Activated T-cell treated with anti-CD3 and anti-CD28 coated beads, Interleukin-2, amount 50 U/mL, for 1 hour (primary cell): ENCODE measurements at places on chromosomes 7 and 10.

- DNase-seq: peak; percentile 51
Observed at GRCh38 chr10:124611738-124612137, 132.4 kb downstream of the FAM53B start.

- DNase-seq: no peak
Observed at GRCh38 chr10:30134171-30134945, 75.0 kb upstream of the JCAD start.

DNA sequence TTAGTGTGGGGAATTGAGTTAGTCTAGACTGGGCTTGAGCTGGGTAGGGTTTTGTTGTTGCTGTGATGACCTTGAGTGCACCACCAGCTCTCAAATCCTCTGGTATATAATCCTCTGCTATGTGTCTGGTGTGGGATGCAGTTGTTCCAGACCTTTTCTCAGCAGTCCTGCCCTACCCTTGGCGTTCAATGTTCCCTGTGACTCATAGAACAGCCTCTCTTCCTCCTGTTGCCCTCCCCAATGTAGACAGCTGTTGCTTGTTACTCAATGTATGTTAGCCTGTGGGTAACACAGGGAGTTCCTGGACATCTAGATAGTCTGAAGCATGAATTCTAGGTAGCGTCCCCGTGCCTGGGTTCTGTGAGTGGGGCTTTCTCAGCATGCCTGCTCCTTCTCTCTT lies 19.8 kb downstream of the ACBD7 start:
- DNase-seq: no peak

- DNase-seq: no peak
Observed at GRCh38 chr7:45239486-45239885, 81.9 kb downstream of the RAMP3 start.

DNA sequence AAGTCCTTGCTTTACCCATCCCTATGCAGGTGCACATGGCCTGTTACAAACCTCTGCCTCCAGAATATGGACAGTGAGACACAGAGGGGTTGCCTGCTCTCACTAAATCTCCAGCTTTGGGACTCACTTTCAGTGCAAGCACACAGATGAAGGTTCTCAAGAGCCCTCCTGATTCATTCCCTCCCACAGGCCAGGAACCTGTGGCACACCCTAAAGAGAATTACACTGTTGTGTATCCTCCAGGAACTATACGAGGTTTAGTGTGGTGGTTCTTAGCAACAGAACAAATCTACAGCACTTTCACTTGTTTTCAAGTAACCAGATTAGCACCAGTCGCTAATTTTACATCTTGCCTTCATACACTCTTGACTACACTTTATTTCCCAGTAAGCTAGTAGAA lies 192.3 kb downstream of the PLXNA4 start:
- DNase-seq: no peak

DNA sequence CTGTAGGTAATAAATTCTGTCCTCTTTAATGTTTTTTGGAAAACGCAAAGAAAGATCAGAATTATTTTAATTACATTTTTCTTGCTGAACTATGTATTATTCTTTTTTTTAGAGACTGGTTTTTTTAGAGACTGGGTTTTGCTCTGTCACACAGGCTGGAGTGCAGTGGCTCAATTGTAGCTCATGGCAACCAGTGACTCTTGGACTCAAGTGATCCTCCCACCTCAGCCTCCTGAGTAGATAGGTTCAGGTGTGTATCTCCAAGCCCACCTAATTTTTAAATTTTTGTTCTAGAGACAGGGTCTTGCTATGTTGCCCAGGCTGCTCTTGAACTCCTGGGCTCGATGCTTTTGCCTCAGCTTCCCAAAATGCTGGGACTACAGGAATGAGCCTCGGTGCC lies 5.3 kb upstream of the DENND10 start:
- DNase-seq: no peak

- DNase-seq: no peak
Observed at GRCh38 chr7:91212582-91212981, 51.7 kb upstream of the FZD1 start.

GRCh38 chr10:103374263-103374662 lies 6.5 kb downstream of the TAF5 start:
- no peak for DNase-seq

DNA sequence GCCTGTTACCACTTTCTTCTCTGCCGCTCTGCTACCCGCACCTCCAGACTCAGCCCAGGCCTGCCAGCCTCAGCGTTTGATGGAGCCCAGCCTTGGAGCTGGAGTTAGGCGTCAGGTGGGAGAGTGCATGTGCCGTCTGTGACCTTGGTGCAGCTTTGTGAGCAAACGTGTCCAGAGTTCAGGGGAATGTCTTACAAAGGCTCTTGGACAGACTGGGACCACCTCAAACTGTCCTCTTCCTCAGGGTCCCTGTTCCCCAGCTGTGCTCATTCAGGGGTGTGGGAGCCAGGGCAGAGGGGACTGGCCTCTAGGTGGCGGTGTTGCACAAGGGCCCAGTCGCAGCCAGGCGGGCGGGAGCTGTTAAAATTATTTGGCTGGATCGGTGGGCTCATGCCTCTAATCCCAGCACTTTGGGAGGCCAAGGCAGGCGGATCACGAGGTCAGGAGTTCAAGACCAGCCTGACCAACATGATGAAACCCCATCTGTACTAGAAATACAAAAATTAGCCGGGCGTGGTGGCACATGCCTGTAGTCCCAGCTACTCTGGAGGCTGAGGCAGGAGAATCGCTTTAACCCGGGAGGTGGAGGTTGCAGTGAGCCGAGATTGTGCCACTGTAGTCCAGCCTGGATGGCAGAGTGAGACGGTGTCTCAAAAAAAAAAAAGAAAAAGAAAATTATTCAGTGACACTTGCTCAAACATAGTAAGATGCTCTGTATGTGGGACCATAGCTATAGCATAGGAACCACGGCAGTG lies 89.2 kb downstream of the ADCY1 start:
- DNase-seq: no peak

DNA sequence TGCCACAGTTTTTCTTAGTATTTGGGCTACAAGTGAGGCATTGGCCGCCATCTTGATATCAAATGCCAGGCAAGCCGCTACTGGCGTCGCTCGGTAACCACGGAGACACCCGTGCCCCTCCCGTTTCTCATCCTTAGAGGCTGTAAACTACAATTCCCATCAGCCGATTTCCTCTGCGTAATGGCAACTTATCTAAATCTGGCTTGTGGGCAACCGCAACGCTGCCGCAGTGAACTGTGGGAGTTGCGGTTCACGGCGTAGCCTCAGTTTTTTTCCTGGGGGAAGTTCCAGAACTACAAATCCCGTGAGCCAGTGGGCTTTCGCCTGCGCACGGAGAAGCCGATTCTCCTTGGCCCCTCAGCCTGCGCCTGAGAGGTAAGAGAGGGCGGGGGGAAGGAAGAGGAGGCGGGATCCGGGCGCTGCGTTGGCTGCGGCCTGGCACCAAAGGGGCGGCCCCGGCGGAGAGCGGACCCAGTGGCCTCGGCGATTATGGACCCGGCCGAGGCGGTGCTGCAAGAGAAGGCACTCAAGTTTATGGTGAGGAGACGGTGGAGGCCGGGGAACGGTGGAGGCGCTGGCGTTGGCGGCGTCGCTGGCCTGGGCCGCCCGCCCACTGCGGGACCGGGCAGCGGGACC lies at the start of gene BTRC:
Gene BTRC, plus strand, starts transcription at position 474 of the 636 bp plus-strand sequence. Its CDS starts 16 bp downstream, at position 490.
- peak; percentile 91 for DNase-seq

DNA sequence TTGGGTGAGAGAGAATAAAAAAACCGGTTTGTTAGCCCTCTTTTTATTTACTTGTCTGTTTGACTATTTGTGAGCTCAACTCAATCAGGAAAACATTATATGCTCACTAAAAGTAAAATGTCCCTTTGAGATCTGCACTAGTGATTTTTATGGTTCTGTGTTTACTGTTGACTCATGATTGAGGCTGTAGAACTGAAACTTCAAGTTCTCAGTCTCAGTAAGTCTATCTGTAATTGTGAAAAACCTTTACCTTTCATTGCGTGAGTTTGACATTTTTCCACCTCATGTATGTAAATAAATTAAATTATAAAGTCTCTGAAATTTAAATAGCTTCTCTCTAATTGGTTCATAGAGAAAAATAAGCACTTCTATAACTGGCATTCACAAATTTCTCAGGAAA lies 17.0 kb upstream of the CASD1 start:
- no peak for DNase-seq

- DNase-seq: no peak
Observed at GRCh38 chr7:123352973-123353372, 153.2 kb upstream of the SLC13A1 start.

GRCh38 chr10:26215935-26216584 lies 514 bp upstream of the GAD2 start:
- DNase-seq: no peak

- DNase-seq: no peak
Observed at GRCh38 chr7:101832205-101832631, 14.8 kb downstream of the CUX1 start.

GRCh38 chr10:6328699-6329423 lies 126.1 kb downstream of the PFKFB3 start:
- no peak for DNase-seq

DNA sequence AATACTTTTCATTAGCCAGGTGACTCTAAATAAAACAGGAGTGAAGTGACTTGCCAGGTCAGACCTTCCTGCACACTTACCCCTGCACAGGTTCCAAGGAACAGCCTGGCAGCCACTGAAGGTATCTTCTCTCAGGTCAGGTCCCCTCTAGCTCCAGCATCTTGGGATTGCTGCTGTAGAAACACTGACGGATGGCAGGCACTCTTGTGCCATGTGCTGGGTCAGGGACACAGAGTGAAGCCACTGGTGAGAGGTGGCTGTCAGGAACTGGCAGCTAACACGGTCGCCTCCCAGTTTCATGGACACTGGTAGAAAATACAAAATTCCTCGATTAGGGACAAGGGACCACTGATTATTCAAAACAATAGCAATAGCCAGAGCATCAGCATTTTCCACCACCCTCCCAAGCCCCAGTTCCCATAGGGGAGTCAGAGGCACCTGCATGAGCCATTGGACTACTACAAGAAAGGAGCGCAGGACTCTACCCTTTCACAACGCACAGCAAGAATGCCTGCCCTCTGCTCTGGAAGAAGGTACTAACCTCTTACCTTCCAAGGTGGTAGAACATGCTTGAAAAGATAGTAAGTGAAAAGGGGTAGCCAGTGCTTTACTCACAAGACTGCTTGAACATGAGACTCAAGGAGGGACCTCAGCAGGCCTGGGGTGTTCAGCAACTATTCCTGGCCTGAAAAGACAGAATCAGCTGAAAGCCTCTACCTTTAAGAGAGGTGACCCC lies 5.1 kb upstream of the MYO1G start:
- no peak for DNase-seq

DNA sequence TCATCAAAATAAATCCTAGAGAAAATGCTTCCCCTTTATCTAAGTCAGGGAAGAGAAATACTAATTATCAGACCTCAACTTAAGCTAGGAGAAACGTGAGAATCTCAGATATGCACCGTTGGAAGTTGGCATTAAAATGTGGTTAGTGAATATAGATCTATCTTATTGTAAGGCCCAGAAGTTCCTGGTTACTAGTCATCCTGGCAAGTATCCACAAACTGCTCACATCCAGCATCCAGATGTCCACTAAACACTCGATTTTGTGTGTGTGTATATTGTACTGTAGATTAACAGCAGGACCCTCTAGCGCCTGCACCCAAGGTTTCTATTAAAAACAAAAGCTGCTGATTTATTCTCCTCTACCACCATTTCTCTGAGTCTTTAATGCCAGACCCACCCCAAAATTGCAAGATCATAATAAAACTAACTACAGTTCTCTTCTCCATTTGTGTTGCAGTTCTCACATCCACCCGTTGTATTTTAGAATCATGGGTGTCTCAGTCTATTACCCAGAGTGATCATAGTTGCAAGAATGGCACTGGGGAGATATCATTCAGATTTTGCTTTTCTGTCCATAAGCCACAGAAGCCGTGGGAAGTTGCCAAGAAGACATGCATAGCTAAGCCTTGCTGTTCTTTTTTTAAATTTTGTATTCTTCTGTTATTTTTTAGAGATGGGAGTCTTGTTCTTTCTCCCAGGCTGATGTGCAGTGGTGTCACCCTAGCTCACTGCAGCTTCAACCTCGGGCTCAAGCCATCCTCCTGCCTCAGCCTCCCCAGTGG lies 165.4 kb downstream of the KIAA1217 start:
- DNase-seq: no peak

DNA sequence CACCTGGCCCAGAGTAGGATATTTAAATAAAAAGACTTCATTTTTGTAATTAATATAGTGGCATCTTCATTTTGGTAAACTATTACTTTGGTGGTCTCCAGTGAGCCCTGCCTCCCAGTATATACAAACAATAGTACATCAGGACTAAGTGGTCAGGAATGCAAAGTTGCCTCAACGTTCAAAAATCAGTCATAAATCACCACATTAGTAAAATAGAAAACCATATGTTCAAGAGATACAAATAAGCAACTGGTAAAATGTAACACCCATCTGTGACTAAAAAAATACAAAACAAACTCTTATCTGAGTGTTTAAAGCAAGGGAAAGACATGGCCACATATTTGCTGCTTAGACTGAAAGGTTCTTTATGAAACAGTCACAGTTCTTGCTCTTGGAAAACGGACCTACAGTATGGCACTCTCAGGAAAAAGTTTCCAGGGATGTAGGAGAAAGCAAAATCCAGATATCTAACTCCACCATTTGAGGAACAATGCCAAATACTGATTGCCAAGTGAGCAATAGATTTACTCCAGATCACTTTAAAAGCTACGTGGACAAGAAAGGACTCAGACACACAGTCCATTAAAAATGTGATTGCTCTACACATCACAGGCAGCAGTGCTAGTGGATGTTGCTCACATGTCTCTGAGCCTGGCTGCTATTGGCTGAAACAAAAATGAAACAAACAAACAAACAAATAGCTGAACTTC lies 15.1 kb upstream of the RHOBTB1 start:
- DNase-seq: no peak

GRCh38 chr10:63368365-63368764 lies 97.4 kb downstream of the JMJD1C start:
- DNase-seq: no peak

DNA sequence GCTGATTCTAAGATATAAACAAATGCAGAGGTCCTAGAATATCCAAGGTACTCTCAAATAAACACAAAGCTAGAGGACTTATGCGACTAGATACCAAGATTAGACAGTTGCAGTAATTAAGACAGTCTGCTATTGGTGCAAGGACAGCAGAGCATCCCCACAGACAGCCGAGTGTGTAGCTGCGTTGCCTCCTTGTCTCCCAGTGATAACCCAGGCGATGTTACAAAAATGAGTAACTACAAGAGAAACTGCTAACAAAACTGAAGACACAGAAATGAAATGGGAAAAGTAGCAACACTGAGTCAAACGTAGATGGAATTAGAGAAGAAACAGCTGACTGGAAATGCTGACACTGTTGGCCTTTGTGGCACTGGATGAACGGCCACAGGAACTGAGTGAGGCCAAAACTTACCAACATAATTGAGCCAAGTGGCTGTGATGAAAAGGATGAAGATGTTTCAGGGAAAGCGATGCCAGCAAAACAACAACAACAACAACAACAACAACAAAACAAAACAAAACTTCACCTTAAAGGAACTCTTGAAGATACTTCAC lies 54.3 kb downstream of the BAIAP2L1 start:
- no peak for DNase-seq

- no peak for DNase-seq
Observed at GRCh38 chr10:117460846-117461765, 81.4 kb upstream of the EMX2 start.
